ENCODE measurements at places on chromosomes 7 and 10.

DNA sequence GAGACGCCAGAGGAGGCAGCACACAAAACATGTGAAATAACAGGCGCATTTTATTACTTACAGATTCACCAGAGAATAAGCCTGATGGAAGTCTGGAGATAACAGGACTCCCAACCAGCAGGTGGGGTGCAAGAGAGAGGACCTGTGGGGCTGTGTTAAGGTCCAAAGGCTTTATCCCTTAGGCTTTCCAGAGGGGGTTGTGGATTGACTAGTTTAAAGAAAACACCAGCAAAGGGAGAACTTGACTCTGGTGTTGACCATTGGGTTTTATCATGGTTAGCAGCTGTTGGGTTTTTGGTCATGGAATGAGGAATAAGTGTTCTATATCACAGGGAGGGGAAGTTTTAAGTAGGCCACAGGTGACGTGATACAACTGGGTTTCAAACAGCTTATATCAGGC is 1.6 kb upstream of the CRPPA start:
- DNase-seq, result no peak

DNA sequence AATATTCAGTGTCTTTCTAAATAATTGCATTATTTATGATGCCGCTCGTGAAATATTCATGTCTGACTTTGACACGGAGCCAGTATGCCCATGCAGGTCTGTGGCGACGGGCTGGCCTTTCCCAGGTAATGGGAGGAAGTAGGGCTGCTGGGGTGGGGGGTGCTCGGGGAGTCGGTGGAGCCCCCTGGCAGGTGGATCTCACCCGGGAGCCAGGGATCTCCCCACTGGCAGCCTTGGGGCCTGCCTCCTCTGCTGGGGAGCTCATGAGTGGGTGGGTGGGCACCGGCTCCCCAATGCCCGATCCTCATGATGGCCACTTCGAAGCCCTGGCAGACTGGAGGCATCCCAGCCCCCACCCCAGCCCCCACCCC is 52.8 kb downstream of the PWWP2B start:
- DNase-seq, result no peak

DNA sequence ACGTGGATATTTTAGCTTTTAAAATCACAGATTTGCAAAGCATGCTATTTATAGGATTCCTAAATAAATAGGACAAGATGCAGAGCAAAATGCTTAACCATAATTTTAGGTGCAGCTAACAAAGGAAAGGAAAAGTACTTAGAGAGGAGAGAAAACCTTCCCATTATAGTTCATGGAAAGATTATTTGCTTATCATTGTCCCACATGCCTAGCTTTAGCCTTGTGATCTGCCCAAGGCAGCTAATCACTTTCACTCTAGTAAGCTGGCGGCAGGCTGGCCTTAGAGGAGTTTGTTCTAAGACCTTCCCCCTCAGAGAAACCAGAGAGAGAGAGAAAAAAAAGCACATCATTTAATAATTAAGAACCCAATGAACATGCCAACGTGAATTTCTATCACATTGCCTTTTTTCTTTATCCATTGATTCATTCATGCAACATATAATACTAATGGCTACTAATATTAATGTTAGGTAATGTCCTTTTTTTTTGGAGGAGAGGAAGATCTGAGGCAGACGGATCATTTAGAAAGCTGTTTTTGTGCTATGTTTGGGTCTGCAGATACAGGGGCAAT is 274.6 kb downstream of the ARL4A start:
- DNase-seq, result no peak

GRCh38 chr7:3106361-3106826 is 62.7 kb upstream of the CARD11 start:
- DNase-seq, result no peak

GRCh38 chr7:126606331-126606730 is 646.4 kb downstream of the GRM8 start:
- no peak for DNase-seq

DNA sequence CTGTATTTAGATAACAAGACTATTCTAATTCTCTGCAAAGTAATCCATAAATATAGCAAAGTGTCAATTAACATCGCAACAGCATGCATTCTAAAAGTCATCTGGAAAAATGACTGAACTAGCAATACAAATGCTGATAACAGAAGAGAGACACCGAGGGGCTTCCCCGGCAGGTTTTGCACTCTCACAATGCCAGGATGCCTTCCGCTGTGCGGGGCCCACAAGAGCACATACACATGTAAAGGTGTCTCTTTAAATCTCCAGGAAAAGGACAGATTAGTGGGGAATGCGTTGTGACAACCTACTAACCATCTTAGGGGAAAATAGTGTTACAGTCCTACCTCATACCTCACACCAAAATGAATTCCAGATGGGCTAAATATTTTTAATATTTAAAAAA is 86.9 kb downstream of the CXCL12 start:
- no peak for DNase-seq

DNA sequence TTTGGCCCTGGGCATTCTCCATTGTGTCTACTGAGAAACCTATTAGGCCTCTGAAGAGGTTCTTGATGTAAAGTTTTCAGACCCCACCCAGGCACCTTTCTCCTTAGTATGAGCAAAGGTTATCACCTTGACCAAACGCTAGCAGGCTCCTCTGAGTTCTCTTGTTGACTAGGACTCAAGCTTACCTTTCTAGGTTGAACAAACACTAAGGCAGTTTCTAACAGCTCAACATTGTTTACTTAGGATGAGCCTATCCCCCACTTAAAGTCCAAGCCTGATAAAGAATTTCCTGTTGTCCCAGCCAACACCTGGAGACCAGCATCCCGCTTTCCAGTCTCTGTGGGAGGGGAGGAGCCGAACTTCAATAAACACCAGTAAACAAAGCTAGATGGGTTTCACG is 26.3 kb upstream of the ITGB8 start:
- DNase-seq, result no peak

DNA sequence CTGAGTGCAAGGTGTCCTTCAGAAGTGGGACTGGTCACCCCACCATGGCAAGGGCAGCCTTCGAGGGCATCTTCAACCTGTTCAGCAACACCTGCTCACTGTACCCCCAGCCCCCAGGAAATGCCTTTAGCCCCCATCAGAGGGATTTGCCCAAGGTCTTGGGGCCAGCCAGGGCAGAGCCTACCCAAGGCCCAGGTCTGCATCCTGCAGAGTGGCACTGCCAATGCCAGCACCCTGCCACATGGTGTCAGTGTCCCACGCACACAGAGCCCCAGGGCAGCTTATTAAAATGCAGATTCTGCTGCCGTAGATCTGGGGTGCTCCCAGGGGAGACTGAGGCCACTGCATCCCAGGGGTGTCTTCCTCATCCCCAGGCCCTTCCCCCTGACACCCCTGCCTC is 106.2 kb upstream of the KCTD7 start:
- no peak for DNase-seq

GRCh38 chr7:20299647-20300312 is 30.9 kb upstream of the ITGB8 start:
- DNase-seq, result no peak

- no peak for DNase-seq
Measured at GRCh38 chr10:62185919-62186692, 82.5 kb downstream of the RTKN2 start.

- no peak for DNase-seq
Measured at GRCh38 chr7:130380861-130381455, 664 bp downstream of the CPA1 start.

GRCh38 chr7:101690061-101690460 is 61.0 kb upstream of the MYL10 start:
- no peak for DNase-seq

- DNase-seq, result peak; percentile 34
Measured at GRCh38 chr7:91288208-91288824, 24.1 kb downstream of the FZD1 start.

DNA sequence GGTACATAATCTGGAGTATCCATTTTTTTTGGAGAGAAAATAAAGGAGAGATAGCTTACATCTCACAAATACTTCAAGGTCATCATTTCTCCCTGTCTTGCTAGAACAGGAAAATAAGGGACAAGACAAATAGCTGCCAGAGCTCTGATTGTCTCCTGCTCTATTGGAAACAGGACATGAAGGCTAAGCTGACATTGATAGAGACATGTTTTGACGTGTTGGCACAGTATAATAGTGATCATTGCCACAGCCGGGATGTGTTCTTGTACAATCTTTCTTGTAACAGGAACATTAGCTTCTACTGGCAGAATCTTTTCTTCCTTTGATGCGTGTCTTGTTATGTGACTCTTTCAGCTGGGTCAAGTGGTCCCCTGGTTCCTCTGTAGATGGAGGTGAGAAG is 279.3 kb upstream of the MTPN start:
- no peak for DNase-seq

GRCh38 chr7:8514781-8515519 is 81.5 kb downstream of the NXPH1 start:
- DNase-seq, result no peak

GRCh38 chr7:130972201-130972600 is 238.2 kb upstream of the KLF14 start:
- DNase-seq, result no peak

DNA sequence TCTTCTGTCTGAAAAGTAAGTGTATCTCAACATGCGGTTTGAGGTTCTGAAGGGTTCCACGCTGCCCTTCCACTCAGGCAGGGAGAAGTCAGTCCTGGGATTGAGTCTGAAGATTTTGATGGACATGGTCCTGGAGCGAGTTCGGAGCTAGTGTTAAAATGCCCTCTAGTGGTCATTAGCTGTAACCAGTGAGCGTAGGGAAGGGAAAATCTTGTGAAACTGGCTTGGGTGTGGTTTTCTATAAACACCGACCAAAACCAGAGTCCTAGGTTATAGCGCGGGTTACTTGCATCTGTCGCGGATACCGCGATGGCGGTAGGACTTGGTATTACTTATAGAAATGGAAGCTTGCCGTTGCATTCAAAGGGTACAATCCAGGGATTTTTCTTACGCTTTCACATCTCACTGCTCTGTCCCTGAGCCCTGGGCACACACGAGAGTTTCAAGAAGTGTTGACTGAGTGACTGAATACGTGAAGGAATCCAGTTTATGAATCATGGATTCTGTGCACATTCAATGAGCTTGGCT is 348.2 kb upstream of the C7orf33 start:
- DNase-seq, result peak; percentile 83

DNA sequence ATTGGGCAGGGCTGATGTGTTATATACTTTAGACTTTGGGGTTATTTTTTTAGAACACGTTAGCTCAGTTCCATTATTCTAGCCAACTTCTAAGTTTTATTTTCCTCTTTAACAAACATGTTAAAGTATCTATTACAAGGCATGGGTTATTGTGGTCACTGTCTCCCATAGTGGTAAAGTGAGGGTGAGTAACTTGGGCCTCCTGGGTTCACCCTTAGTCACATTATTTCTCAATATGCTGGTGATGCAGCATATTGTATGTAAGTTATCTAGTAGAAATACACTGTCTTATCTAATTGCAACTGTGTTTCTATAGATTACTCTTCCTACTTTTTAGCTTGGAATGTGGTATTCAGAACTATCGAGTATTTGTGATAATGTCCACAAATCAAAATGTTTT is 65.9 kb downstream of the BBS9 start:
- no peak for DNase-seq

DNA sequence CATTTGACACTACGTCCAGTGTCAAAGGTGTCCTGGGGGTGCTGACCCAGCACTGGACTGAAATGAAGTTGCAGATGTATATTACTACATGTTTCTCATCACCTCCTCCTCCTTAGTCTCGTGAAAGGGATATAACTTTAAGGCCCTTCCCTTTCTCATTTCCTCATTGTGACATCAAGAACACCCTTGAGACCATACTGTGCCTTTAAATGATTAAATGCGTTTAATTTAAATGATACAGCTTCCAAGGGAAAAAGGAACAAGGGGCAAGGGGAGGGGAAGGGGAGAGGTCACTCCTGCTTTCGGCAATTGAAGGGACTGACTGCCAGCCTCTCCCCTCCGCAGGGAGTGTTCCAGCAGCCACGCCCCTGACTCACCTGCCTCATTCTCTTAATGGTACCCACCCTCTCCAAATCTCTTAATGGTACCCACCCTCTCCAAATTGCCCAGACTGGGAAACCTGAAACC is 80.5 kb upstream of the KMT2E start:
- no peak for DNase-seq

DNA sequence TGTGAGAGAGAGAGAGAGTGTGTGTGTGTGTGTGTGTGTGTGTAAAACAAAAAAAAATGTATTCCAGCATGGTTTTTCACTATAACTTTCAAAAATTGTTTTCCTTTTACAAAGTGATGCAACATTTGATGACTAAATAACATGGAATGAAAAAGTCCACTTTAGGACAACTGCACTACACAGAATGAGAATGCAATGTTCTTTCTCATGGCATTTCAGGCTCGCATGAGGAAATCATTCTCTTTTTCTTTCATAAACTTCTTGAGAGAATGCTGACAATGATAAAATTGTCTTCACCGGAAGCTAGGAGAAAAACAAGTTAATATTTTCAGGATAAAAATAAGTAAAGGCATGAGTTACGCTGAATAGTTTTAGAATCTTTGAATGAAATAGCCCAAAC is 53.7 kb downstream of the SLC16A12 start:
- no peak for DNase-seq

DNA sequence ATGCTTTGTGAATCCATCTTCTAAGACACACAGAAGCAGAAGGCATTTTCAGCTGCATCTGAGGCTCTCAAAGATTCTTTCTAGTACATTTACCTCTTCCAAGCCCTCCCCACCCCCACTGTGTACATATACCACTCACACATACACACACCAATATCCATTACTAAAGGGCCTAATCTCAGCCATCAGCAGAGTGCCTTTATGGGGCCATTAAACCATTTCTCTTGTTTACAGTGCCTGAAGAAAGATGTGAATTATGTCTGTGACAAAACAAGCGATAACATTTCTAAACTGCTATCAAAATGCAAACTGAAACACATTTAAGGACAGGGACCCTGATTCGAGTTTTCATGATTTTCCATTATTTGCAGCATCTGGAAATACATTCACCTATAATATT is 40.0 kb downstream of the ETV1 start:
- peak; percentile 53 for DNase-seq

DNA sequence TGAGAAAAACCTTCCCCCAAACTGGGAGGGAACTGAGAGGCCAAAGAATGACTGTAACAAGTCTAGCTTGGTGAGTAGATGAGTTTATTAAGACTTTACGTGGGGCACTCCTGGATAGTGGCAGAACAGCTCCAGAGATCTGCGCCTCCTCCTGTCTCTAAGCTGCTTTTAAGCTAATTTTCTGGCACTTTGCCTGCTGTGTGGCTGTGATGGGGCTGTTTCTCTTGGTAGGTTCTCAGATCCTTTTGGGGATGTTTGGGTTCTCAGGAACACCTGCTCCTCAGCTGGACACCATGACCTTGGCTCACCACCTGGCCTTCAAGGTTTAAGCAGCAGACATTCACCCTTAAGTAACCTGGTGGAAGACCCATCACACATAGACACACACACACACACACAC is 68.3 kb downstream of the AKR1E2 start:
- no peak for DNase-seq

All from HEK293T (cell line).